Bronchial smooth muscle cell (primary cell): ENCODE measurements at places on chromosomes 7 and 10. TPM values are rescaled to one million over a fixed set of nuclear protein-coding genes. Genes with fewer than 3 reads are reported as not detected.

The VWC2 gene
- under 0.01 TPM in 1 of 2 replicates, not detected in the other for total RNA-seq

The HYAL4 gene
- not detected in 2 replicates for total RNA-seq

The MMD2 gene
- total RNA-seq, result not detected in 2 replicates

The RSU1 gene
- 27.0 and 28.2 TPM in 2 replicates for total RNA-seq

The EBF3 gene
- total RNA-seq, result 9.0 and 18.0 TPM in 2 replicates

The HEPACAM2 gene
- 0.09 and 0.16 TPM in 2 replicates for total RNA-seq

The DNAJC12 gene
- total RNA-seq, result 1.4 and 2.3 TPM in 2 replicates

The ASB10 gene
- not detected in 2 replicates for total RNA-seq

The IL2RA gene
- not detected in 2 replicates for total RNA-seq

The ACTL6B gene
- not detected in 2 replicates for total RNA-seq

The ST8SIA6 gene
- under 0.01 TPM in 1 of 2 replicates, not detected in the other for total RNA-seq

The THAP5 gene
- 8.1 and 19.5 TPM in 2 replicates for total RNA-seq

The SPDYE8 gene
- total RNA-seq, result not detected in 2 replicates

The ITGB1 gene
- 1,533 and 2,633 TPM in 2 replicates for total RNA-seq

The TRIM56 gene
- 23.2 and 36.1 TPM in 2 replicates for total RNA-seq

The IDI2 gene
- total RNA-seq, result 0.09 TPM in 1 of 2 replicates, not detected in the other

The LLCFC1 gene
- total RNA-seq, result not detected in 2 replicates

The BAMBI gene
- 0.32 and 0.77 TPM in 2 replicates for total RNA-seq

The NUPR2 gene
- total RNA-seq, result not detected in 2 replicates

The SNX10 gene
- total RNA-seq, result 0.09 TPM in 1 of 2 replicates, not detected in the other

The HECW1 gene
- total RNA-seq, result under 0.01 and 0.79 TPM in 2 replicates

The ADRB1 gene
- total RNA-seq, result not detected in 2 replicates

The TMEM139 gene
- total RNA-seq, result 0.09 TPM in 1 of 2 replicates, not detected in the other

The CUL2 gene
- total RNA-seq, result 18.5 and 19.9 TPM in 2 replicates

The CDHR1 gene
- not detected in 2 replicates for total RNA-seq

The OR2A5 gene
- total RNA-seq, result not detected in 2 replicates

The CH25H gene
- 0.26 and 0.47 TPM in 2 replicates for total RNA-seq

The CAV1 gene
- total RNA-seq, result 273 and 450 TPM in 2 replicates

The CRYGN gene
- 0.26 and 0.47 TPM in 2 replicates for total RNA-seq

The DHX32 gene
- total RNA-seq, result 24.3 and 27.4 TPM in 2 replicates

The ZNF107 gene
- 0.60 and 1.1 TPM in 2 replicates for total RNA-seq

The NME8 gene
- not detected in 2 replicates for total RNA-seq

The C7orf57 gene
- total RNA-seq, result not detected in 2 replicates

The TMEM196 gene
- not detected in 2 replicates for total RNA-seq

The NRCAM gene
- 0.17 and 1.4 TPM in 2 replicates for total RNA-seq

The LANCL2 gene
- total RNA-seq, result 13.7 and 19.1 TPM in 2 replicates

The COL26A1 gene
- total RNA-seq, result not detected in 2 replicates

The CLRN3 gene
- not detected in 2 replicates for total RNA-seq

The EGR2 gene
- under 0.01 TPM in 1 of 2 replicates, not detected in the other for total RNA-seq

The MYH16 gene
- not detected in 2 replicates for total RNA-seq

The MKX gene
- not detected in 2 replicates for total RNA-seq

The ZNF727 gene
- under 0.01 TPM in 1 of 2 replicates, not detected in the other for total RNA-seq

The RBM20 gene
- total RNA-seq, result under 0.01 TPM in 1 of 2 replicates, not detected in the other
